ENCODE measurements at places on chromosomes 5 and 9.

DNA sequence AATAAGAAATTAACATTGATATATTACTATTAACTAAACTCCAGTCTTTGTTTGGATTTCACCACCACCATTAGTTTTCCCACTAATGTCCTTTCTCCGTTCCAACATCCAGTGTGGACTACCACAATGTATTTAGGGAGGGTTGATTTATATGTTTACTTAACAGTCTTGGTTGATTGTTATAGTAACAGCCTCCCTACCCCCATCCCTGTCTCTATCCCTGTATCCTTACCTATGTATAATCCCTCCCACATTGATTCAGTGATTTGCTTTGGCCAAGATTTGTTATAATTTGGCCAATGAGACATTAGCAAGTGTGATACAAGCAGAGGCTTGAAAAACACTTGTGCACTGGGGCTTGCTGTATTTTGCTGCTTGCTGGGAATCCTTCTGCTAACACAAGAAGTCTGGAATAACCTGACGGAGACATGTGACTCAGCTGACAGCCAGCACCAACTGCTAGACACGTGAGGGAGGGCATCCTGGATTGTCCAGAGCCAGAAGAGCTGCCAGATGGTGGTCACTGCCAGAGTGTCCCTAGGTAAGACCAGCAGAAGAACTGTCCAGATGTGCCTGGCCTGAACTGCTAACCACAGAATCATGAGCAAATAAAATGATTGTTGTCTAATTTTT lies 51.2 kb upstream of the TCF7 start:
- DNase-seq: no peak

- DNase-seq: no peak
These were observed 206.3 kb upstream of the GHR start for GRCh38 chr5:42216904-42217303.

GRCh38 chr5:270340-270739 lies 1.1 kb upstream of the PDCD6 start:
- DNase-seq: no peak

DNA sequence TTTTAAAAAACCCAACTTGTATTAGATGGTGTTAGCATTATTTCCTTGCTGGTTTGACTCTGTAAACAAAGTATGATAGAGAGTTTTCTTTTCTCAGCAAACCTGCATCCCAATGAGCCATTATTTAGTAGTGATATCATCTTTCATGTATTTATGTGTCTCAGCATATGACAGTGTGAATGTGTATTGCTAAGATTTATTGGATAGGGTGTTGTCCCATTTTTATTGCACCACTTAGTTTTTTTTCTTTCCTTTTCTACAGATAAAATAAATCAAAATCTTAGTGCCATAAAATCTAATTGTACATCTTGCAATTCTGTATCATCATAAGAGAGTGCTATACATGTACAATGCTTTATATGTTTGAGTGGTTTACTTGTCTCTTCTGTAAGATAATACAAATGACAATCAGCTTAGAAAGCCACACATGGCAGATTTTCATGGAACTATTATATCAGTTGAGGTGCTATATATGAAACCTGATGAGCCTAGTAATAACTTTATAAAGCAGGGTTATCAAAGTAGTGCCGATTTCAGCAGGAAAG lies 149.2 kb upstream of the CYLC2 start:
- no peak for DNase-seq

DNA sequence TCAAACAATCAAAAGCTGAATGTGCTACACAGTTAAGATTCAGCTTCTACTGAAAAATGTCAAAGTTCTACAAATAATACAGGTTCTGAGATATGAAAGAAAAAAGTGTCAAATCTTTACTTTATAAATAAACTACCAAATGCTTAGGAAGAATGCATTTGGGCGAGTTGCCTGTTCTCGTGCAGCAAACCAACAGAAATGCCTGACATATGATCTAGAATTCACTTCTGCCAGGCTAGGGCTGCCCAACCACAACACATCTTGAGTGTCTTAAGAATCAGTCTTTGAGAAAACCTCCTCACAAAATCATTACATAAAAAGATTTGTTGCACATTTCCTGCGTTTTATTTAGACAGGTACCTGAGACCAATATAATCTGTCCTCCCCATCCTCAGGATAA lies 42.2 kb downstream of the ANKH start:
- no peak for DNase-seq

GRCh38 chr5:40754381-40755092 lies 1.2 kb downstream of the TTC33 start:
- no peak for DNase-seq

- DNase-seq: peak; percentile 50
These were observed 8.8 kb downstream of the RXRA start for GRCh38 chr9:134335061-134335460.

DNA sequence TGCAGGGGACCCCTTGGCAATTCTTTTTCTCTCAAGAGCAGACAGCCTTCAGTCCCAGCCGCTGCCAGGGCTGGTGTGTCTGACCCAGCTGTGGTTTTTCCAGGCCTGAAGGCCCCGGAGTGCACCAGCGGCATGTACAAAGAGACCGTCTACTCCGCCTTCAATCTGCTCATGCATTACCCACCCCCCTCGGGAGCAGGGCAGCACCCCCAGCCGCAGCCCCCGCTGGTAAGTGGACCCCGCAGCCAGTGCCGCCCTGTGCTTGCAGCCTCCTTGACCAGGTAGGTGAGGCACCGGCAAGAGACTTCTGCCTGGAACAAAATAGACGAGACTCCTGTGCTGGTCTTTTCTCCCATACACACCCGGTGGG lies 1.3 kb downstream of the TCF7 start:
- no peak for DNase-seq

DNA sequence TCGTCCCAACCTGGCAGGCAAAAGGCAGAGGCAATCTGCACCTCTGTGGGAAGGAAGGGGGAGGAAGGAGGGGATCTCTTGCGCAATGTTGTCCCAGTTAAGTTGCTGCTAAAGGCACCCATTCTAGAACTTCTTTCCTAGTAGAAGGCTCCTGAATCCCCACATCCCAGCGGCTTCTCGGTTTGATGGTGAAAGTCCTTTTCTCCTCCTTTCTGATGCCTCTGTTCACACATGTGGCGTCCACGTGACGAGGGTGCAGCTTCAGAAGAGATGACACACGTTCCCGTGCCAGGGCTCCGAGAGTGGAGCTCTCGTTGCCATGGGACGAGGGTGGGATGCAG lies 96.9 kb upstream of the FCN2 start:
- no peak for DNase-seq

DNA sequence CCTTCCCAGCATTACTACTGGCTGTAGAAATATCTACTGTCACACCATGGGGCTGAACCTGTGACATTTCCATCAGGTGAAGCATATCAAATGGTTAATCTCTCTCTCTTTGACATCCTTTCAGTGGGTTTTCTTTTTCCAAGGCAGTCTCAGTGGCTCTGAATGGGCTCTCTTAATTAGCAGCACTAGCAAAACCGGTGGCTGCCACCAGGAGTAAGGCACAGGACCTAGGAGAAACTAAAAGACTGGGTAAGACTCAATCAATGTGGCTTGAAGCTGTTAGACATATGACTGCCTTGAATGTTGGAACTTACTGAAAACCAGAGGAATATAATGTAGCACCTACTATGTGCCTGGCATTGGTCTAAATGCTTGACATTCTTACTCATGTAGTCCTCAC lies 445.0 kb upstream of the KIF2A start:
- DNase-seq: no peak

DNA sequence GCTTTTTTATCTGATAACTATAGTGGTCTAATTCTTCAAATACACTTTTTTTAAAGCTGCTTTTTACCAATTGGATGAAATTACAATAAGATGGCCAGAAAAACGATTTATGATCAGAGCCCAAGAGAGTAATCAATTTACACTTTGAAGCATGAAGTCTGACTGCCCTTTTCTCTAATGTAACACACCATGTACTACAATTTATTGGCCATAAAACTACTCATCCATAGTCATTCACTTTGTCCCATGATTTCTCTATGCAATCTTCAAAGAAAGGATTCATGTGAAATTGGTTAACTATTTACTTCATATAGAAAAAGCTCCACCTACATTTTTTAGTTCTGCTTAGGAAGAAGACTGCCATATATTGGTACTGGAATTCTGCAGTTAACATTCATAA lies 73.6 kb upstream of the CAST start:
- no peak for DNase-seq

DNA sequence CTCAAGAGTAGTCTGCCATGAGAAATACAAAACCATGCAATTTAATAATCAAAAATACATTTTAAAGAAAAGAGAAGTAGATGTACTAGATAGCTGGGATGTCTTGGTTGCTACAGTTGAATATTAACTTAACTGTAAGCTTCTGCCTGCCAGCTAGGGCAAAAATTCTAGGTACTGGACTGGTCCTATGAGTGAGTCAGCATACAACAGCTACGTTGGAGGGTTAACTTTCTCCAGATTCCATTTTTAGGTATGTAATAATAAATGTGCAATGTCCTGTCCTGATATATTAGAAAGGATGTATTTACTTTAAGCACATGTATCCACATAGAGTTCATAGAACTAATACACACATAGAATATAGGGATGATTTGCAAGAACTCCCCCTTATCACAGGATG lies 230.1 kb downstream of the CAAP1 start:
- no peak for DNase-seq

- no peak for DNase-seq
These were observed 955.2 kb upstream of the DMAC1 start for GRCh38 chr9:8754751-8755150.

DNA sequence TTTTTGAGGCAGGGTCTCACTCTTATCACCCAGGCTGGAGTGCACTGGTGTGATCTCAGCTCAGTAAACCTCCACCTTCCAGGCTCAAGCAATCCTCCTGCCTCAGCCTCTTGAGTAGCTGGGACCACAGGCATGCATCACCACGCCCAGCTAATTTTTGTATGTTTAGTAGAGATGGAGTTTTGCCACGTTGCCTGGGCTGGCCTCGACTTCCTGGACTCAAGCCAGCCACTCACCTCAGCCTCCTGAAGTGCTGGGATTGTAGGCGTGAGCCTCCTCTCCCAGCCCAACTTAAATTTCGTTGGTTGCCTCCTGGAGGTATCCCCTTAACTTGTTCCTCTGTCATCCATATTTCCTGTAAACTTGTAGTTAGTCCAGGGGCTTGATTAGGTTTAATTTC lies 47.2 kb downstream of the RAB24 start:
- peak; percentile 16 for DNase-seq

- peak; percentile 91 for DNase-seq
These were observed 85.0 kb downstream of the STK10 start for GRCh38 chr5:172102913-172103626.

- DNase-seq: no peak
These were observed 492.2 kb upstream of the ARRDC3 start for GRCh38 chr5:91875196-91875779.

- DNase-seq: no peak
These were observed 29.9 kb downstream of the MAT2B start for GRCh38 chr5:163535290-163535689.

DNA sequence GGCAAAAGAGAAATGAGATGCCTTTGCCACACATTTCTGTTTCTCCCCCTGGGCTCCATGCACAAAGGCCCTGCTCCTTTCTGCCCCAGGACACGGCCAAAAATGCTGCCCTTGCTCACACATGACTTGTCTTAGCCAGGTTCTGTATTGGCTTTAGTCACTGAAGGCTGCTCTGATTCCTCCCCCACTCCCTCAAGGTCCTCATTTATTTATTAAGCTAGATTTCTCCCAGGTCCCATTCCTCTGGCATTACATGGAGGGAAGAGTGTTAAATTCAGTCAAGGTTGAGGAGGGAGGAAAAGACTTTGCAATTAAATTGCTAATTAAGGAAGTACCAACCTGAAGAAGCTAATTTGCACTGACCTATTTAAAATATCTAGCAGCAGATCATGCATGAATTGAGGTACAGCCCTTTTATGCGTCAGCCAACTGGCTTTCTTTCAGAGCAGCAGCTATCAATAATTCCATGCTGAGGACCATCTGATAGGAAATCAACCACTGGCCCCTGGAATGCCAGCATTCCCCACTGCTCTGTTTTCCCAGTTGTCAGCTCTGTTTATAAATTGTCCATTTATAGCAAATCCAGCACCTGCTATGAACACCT lies 81.2 kb upstream of the MAP3K1 start:
- peak; percentile 59 for DNase-seq

DNA sequence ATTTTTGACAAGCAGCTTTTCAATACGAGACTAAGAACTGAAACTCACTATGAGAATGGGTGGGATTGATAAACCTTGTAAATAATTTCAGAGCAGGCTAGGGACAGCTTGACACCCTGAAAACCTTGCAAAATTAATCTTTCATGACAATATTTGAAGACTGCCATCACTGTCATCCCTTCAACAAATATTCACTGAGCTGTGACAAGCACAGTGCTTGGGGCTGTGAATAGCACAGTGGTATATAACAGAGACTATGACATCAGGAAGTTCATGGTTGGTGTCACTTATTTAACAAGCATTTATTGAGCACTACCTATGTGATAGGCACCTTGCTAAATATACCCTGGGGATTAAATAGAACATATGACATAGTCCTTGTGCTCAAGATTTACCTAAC lies 741.0 kb upstream of the RIOK2 start:
- no peak for DNase-seq

DNA sequence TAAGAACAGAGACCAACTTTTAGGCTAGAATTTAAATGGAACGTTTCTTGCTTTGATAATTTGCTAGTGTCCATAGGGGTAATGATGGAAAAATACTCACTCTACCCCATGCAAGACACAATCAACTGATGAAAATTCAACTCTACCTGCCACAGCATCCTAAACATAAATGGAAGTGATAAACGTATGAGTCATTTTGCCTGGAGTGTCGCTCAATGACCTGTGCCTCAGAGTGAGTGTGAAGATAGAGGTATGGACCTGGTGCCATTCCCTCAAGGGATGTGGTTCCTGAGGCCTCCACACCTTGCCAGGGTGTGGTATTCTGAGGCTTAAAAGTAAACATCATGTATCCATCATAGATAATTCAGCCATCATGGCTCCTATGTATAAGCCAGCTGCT lies 14.0 kb downstream of the ARL14EPL start:
- peak; percentile 72 for DNase-seq

DNA sequence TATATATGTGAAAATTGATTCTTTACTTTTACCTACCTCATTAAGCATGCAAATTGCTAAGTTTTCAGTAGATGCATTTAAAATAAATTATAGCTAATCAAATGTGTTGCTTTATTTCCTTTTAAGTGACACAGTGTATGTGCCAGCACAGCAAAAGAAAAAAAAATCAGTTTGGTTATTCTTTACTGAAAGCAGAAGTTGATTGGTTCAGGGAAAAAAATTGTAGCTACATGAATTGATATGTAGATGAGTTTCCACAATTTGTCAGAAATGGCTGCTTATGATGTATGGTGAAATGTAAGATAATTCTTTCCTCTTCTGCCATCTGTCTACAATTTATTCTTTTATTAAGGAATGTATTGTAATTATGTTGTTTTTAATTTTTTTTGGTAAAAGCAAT lies 57.8 kb downstream of the PARP8 start:
- DNase-seq: no peak

GRCh38 chr5:97141031-97141430 lies 1.4 kb downstream of the LIX1 start:
- no peak for DNase-seq

GRCh38 chr9:78781681-78782080 lies 484.8 kb downstream of the PSAT1 start:
- DNase-seq: no peak
